ENCODE measurements at places on chromosomes 11 and 22.
A peak's percentile ranks its signal among the peaks of the same experiment; 100 is the strongest.

DNA sequence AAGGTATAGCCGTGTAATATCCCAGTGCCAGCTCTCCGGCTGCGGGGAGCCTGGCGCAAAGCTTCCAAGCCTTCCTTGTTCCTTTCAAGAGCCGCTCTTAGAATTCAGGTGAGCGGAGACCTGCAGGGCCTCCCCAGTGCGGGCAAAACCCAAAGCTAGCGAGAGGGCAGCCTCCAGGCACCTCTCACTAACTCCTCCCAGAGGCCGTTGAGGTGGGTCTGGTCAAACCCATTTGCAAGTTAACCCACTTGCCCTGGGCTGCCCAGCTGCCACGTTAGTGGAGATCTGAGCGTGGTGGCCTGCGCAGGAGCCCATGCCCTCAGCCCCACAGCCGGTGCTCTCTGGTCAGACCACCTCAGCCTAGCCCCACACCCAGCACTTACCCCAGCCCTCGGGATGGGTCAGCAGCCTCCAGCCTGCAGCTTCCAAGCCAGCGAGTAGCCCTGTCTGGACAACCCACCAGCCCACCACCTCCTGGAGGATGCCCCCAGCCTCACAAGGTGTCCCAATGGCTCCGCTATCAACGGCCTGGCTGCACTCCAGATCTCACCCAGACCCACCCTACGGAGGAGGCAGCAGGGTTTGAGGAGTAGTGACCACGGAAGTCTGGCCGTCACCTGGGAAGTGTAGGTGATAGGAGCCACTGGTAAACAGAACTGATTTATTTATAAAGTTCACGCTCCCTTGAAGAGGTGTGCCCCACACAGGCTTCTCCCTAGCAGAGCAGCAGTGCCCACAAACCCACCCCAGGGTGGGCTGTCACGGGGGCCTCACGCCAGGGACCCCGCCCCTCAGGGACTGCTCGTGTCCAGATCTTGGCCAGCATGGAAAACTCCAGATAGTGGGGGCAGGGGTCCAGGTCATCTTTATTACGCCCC is 2.3 kb downstream of the ASCL2 start:
- DNase-seq: no peak

DNA sequence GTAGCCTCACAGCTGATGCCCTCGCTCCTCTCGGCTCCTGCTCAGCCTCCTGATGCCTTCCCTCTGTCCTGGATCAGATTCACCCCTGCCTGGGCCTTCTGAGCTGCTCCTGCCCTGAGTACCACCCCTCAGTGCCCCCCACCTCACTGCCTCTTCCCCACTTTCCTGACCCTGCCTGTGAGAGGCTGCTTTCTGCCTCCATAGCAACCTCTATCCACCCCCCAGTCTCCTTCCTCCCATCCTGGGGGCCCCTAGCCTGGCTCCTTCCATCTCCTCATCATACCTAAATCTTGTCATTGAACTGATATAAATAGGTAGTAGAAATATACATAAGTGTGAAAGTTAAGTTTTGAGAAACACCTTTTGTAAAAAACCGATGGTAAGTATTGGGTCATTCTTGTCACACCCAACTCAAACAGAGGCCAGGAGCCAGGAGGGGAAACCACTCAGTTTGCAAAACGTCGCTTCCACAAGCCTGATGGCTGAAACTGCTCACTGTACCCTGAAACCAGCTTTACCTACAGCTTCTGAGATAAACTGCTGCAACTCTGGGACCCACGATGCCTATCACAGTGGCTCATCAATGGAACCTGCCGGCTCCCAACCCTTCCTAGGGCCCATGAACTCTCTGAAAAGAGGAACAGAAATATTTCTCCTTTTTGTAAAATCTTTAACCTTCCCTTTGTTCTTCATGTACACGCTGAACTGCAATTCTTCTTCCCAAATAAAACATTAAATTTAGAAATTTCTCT is 4.8 kb upstream of the APOBEC3H start:
- DNase-seq: no peak

DNA sequence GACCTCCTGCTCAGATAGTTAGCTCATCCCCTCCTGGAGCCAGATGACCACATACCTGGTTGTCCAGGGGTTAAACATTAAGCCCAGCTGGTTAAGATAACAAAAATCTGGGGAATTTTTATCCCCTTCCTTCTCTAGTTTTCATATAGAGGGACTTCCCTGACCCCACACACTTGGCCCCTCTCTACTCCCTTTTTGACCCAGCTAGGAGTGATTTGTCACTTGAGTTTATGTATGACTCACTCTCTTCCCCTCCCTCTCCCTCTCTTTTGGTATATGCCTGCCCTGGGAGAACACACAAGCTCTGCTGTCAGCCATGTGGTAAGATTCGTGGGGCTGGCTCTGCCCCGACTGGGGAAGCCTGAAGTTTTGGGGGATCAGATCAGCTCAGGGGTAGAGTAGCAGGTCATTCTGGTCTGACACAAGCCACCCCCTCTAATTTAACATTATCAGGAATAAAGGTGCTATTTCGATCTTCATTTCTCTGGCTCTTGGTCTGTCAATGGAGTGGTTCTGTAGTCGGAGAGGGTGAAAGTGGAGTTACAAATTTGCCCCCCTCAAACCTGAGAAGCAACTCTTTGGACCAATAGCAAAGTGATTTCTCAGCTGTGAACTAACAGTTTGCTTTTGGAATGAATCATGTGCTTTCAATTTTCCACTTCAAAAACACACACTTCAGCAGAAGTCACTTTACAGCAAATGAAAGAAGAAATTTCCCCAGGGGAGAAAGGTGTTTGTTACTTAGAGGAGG is 415.3 kb upstream of the CADM1 start:
- DNase-seq: no peak

- DNase-seq: no peak
Observed at GRCh38 chr11:11672101-11672500, 50.3 kb upstream of the GALNT18 start.

GRCh38 chr11:64341429-64341828 is 1.4 kb downstream of the CCDC88B start:
- no peak for DNase-seq

GRCh38 chr11:71525938-71526495 is 1.1 kb upstream of the KRTAP5-7 start:
- no peak for DNase-seq

DNA sequence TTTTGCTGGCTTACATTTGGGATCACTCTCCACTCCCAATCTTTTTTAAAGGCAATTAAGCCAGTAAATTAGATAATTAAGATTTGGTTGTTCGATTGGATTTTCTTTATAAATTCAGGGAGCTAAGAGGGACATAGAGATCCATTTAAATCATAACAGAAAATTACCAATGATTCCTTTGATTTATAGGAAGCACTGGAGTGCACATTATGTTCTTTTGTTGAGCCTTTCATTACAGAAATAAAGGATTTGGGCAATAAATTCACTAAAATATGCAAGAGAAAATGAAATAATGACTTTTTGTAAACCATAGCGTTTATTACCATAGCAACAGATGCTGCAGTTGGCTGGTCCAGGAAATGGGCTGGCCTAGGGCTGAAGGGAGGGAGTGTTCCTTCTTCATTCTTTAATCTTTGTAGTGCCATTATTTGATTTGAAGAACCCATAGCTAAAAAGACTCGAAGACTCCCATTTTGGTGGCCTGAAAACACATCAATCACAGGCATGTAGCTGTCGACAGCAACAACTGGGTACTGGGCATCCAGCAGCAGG is 73.0 kb downstream of the C2CD3 start:
- no peak for DNase-seq

DNA sequence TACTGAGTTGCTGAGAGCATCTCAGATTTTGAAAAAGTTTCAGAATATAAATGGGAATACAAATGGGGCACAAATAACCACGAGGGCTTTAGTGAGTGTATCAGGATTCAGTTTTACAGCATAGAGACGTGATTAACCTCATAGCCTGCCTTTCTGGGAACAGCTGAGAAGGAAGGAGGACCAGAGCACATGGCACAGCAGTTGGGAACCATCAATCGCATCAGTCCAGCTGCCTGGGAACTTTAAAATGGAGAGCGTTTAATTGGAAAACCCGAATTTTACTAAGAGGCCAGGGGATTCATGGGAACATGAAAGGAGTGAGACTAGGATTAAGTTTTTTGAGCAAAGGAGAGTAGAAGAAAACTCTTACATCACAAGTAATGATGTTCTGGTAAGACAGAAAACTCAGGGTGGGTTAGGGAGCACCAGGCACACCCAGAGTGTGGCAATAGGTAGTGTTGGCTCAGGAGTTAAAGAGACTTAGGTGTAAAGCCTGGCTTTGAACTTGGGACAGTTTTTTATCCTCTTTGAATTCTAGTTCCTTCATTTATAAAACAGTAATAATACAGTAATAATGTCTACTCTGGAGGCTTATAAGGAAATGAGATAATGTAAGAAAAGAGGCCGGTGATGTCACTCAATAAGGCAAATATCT is 40.2 kb downstream of the FZD4 start:
- DNase-seq: no peak

DNA sequence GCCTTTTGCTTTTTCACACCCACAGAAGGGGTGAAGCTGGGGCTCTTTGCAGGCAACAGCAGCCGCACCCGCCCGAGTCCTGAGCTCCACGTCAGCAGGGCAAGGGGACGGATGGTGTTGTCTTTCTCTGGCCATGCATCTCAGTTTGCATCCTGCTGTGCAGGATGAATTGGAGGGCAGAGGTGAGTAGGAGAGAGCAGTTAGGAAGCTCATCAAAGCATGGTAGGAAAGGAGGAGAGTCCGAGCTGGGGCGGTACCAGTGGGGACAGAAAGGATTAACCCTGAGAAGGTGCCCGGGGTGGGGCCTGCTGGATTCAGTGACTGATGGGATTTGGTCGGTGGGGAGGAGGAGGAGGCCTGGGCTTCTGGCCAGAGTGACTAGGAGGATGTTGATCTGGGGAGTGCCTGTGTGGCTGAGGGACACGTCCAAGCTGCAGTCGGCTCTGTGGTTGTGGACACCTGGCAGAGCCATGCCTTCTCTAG is 14.6 kb downstream of the FAM83F start:
- DNase-seq: no peak

DNA sequence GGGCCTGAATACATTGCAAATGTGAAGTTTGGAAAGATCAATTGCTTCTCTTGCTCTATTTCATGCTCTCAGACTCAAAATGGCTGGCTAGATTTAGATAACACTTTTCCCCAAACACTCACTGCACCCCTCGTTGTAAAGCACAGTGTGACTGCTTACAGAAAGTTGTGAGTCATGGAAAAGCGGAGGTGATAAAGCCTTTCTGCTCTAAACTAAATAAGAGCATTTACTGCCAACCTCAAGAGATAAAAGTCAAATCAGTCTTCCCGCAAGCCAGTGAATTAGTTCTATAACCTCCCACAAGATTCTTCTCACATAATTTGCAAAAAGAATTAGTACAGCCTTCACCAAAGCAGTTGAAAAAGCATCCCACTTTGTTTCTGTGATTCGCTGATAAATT is 168.7 kb downstream of the WT1 start:
- DNase-seq: peak; percentile 62

GRCh38 chr11:44851496-44851895 is 99.2 kb downstream of the TP53I11 start:
- DNase-seq: no peak

DNA sequence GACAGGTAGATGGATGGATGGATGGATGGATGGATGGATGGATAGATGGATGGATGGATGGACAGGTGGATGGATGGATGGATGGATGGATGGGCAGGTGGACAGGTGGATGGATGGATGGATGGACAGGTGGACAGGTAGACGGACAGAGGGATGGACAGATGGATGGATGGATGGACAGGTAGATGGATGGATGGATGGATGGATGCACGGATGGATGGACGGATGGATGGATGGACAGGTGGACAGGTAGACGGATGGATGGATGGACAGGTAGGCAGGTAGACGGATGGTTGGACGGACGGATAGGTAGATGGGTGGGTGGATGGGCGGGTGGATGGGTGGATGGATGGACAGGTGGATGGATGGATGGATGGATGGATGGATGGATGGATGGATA is 24.3 kb downstream of the PDGFB start:
- DNase-seq: no peak

DNA sequence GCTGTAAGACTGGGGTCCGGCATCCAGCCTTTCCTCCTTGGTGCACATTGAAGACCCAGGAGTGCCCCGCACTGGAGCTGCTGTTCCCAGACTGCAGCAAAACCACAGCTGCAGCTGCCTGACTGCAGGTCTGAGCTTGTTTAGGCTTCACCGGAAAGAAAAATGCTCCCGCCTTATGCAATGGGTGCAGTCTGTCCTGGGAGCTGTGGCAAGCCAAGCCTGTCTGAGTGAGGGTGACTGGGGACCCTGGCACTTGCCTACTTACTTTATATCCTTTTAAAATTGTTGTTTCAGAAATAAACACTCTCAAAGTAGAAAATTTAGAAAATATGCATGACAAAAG is 23.3 kb upstream of the CD44 start:
- no peak for DNase-seq

DNA sequence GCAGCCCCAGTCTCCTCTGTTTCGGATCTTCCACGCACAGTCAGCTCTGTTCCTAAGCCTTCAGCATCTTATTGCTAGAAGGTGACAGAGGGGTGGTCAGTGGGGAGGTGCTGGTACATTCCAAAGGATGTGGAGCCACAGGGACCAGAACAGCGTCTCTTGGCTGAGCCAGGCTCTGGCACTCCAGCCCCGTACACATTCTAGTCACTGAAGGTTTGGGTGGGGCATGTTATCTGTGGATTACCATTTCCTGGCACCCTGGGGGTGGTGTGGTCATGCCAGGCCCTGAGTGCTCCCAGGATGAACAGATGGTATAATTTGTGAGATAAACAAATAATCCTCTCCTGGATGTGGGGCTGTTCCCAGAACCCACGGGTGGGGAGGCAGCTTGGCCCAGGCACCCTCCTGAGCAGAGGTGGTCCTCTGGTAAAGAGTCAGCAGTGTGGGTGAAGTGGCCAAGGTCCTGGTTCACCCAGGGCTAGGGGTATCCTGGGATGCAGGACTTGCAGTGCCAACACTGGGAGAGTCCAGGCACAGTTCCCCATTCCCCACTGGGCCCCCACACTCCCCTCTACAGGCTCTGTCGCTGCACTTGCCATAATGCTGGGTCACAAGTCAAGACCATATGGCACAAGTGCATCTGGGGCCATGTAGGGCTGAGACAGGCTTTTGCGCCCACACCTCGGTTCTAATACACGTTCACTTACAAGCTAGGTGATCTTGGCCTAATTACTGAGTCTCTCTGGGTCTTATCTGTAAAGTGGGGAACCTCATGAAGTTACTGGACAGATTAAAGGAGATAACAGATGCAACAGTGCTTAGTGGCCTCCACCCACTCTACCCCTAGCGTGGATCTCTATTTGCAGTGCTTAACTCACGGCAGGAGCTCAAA is 33.0 kb downstream of the DKK3 start:
- DNase-seq: no peak

- DNase-seq: no peak
Observed at GRCh38 chr11:64122411-64123410, 43.2 kb downstream of the MACROD1 start.

GRCh38 chr22:45689211-45689610 is 17.6 kb downstream of the ATXN10 start:
- no peak for DNase-seq

DNA sequence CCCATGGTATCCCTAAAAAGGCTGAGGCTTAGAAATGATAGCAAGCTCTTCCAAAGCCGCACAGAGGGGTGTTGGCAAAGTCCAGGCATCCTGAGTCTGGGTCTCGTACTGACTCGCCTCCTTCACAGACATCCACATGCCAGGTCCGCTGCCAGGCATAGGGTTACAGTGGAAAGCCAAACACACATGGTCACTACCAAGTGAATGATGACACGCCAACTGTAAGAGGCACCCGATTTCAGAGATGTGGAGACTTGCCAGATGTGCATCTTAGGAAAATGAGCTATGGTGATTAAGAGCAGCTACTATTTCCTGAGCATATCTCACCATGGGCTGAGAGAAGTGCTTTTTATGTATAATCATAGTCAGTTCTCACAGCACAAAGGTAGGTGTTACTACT is 314.9 kb downstream of the MIAT start:
- no peak for DNase-seq

GRCh38 chr22:49087198-49087597 is 740.5 kb downstream of the BRD1 start:
- no peak for DNase-seq

Measured in putamen (tissue), 1 donor.